ENCODE measurements at places on chromosomes 2 and 18.

GRCh38 chr2:12265646-12266045, 451.1 kb upstream of the TRIB2 start:
- DNase-seq: no peak

- DNase-seq: no peak
These were observed 37.5 kb downstream of the TBC1D8 start for GRCh38 chr2:101113441-101114267.

DNA sequence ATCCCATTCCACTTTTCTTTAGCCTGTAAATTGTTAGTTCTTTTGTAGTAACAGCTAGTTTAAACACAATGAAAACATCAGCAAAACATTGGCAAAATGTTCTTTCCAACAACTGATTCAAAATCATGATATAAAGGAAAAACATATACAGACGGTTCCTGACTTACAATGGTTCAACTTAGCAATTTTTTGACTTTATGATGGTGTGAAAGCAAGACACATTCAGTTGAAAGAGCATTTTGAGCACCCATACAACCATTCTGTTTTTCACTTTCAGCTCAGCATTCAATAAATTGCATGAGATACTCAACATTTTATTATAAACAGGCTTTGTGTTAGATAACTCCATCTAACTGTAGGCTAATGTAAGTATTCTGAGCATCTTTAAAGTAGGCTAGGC, 185.1 kb downstream of the NOL4 start:
- DNase-seq: no peak

GRCh38 chr2:1366546-1367134, 46.6 kb upstream of the TPO start:
- DNase-seq: no peak

- no peak for DNase-seq
These were observed 532.1 kb downstream of the RNF144A start for GRCh38 chr2:7449298-7449697.

GRCh38 chr2:111705711-111706336, 178.2 kb downstream of the ANAPC1 start:
- peak; percentile 57 for DNase-seq
